ENCODE measurements at places on chromosomes 12 and 14.
A peak's percentile ranks its signal among the peaks of the same experiment; 100 is the strongest.

- DNase-seq: no peak
These were observed 42.1 kb upstream of the STRN3 start for GRCh38 chr14:31068235-31068634.

- DNase-seq: no peak
These were observed 228.5 kb downstream of the VRK1 start for GRCh38 chr14:97025722-97026121.

GRCh38 chr12:78881685-78882084 is 17.1 kb downstream of the SYT1 start:
- DNase-seq: no peak

- DNase-seq: no peak
These were observed 283.2 kb downstream of the NUAK1 start for GRCh38 chr12:105855361-105856047.

DNA sequence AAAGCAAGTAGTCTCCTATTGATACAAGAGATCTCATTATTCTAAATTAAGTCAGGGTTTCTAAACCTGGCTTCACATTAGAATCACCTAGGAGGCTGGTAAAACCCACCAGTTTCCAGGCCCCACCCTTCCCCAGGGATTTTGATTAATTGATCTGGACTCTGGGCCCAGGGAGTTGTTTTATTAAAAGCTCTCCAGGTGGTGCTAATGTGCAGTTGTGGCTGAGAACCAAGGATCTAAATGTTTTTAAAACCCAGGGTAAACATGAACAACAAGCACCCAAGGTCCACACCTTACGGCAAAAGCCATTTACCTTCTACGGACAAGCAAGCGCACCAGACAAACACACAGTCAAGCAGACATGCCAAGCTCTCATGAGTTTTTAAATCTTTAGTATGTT is 73.9 kb downstream of the SLC2A13 start:
- no peak for DNase-seq

DNA sequence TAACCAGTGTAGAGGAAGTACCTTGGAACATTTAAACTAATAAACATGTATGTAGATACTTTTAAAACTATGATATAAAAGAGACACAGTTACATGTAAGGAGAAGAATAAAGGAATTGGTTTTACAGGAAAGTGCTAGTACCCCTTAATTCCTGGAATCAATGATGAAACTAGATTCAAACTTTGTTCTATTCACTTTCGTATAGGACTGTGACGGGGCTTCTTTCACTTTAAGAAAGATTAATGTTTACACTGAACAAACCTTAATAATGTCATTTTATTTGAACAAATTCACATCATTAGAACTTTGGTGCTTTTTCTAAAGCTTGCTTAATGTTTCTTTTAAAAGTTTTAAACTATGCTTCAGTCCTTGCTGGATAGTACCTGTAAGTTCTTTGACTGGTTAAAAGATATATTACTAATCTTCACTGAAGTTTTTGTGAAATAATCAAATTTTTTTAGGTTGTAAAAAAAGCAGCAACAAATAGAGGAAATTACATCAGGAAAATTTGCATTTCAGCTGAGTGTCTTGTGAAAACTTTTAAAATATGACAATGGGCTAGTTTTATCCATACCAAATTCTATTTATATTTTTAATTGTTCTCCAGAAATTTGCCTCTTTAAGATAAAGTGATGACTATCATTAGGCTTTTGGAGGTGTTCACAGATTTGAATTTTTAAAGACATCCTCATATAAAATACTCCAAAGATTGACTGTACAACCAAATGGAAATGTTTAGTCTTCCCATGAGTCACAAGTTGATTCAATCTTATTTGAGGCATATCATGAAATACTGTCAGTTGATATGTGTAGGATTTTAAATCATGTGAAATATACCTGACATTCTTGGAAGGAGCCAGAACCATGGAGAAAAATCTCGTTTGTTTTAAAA is 36.2 kb downstream of the PAPOLA start:
- no peak for DNase-seq

- no peak for DNase-seq
These were observed 64.9 kb downstream of the MIPOL1 start for GRCh38 chr14:37262649-37263048.

- no peak for DNase-seq
These were observed 277.1 kb downstream of the DPF3 start for GRCh38 chr14:72616811-72617210.

GRCh38 chr12:108699955-108700563 is 31.3 kb downstream of the CORO1C start:
- no peak for DNase-seq

DNA sequence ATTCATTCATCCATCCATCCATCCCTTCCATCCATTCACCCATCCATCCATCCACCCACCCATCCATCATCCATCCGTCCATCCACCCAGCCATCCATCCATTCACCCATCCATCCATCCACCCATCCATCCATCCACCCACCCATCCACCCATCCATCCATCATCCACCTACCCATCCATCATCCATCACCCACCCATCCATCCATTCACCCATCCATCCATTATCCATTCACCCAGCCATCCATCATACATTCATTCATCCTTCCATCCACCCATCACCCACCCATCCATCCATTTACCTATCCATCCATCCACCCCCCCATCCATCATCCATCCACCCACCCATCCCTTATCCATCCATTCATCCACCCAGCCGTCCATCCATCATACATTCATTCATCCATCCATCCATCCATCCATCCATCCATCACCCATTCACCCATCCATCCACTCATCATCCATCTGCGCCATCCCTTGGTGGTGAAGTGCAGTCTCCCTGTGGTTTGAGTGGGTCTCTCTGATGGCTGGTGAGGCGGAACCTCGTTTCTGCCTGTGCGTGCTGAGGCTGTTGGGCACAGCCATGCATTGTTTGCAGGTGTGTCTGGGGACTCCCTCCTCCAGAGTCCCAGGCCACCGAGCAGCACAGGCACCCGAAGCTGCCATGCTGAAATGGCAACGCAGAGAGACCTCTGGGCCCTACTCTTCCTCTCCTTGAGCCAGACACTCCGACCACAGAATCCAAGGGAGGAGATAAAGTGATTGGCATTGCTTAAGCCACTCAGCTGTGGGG is 22.7 kb downstream of the NOC4L start:
- no peak for DNase-seq

DNA sequence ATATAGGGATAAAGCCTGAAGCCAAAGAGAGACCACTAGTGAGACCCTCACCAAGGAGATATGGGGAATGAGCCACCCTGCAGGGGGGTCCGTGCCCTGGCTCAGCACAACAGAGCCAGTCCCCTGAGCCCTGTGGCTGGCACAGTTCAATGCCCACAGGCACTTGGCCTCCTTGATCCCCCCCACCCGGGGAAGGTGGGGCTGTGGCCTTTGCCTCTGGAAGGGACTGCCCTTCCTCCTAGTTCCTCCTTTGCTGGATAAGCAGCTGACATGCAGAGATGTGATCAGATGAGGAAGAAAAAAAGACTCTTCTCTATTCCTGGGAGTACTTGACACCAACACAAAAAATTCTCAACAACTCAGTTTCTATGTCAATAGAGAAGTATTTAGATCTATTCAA is 19.9 kb downstream of the TTC7B start:
- DNase-seq: no peak

DNA sequence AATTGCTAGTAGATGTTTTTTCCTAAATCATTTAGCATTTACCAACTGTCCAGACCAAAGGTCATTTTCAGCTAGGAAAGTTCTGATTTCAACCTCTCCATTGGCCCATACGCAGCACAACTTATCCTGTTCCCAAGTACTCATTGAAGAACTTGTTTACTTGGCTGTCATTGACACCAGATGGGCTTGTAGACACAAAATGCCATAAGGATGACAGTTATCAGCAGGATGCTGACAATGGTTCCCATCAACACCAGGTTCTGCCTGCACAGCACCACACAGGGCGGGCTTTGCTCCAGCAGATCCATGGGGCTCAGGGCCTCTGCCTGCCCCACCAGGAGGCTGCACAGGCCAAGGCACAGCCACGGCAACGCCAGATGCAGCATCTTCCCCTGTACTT is 36.5 kb upstream of the TMPRSS12 start:
- DNase-seq: no peak

GRCh38 chr14:100135073-100135472 is 24.4 kb downstream of the DEGS2 start:
- no peak for DNase-seq

DNA sequence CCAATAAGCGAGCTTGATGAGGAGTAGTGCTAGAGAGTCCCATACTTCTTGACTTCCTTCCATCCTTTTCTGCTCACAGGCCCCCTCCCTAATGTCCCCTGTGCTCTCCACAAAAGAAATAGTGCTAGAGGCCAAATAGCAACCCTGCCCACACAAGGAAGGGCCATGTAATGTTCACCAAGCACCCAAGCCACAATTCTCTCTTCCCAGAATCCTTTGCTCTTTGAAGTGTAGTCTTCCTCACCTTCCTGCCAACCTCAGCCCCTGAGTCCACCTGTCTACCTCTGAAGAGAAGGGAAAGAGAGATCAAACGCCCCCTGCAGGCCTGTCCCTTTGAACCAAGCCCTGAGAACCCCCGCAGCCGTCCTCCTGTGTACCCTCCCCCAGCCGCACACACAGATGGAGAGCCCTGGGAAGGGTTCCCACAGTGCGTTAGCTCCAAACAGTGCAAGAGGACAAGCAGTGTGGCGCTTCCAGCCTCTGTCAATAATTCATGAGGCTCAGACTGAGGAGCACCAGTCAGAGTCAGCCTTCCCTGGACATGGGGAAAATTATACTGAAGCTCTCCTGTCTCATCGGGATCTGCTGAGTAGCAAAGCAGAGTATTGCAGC is 1.9 kb upstream of the DHRS4 start:
- no peak for DNase-seq

GRCh38 chr14:96745500-96746051 is 51.6 kb upstream of the VRK1 start:
- no peak for DNase-seq

GRCh38 chr14:54766276-54767138 is 136.1 kb downstream of the GCH1 start:
- DNase-seq: no peak

DNA sequence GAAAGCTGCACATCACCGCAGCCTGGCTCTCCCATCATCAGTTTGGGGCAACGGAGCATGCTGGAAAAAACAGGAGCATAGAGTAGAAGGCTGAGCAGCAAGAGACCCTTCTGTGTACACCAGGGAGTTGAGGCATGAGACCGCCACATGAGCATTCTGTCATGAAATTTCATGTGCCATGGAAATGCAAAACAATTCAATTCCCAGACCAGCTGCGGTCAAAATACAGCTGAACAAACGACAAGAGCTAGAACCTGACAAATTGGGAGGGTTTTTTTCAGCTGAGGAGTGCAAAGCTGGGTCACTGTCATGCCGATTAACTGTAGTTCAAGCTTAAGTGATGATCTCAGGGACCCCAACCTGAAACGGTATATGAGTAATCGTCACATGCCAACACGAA is 37.1 kb downstream of the TMEM30B start:
- no peak for DNase-seq

DNA sequence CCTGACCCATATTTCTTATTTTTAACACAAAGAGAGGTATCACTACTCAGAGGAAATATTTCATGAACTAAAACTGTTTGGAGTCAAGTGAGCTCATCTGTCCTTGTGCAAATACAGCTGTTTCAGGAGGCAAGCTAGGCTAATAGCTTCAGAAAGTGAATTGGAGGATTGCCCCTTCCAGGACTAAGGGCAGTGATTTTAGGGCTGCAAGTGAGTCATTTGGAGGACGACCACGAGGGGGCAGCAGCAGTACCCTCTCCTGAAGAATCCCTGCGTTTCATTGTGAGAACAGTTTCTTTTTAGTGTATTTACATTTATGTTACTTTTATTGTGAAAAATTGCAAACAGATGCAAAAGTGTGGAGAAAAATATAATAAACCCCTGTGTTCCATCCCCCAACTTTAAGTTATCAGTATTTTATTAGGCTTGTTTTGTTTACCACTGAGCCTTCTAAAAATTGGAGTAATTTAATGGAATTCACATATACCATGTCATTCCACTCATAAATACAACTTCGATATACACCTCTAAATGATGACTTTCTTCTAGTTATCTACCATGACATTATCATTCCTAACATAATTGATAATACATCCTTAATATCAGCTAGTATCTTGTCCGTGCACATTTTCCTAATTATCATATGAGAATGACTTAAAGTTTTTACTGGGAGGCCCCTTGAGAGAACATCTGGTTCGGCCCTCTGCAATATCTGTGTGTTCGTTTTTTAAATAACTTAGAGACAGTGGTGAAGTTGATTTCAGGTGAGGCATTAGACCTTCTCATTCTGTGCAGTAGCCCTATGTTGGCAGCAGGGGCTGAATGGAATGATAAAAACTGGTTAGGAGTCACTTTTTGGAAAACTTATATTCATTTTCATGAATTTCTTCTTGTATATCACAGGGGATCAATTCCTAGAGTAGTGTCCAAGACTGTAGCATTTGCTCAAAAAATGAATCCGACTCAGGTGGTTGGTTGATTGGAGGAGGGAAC is 13.7 kb downstream of the FOXJ2 start:
- DNase-seq: peak; percentile 87

DNA sequence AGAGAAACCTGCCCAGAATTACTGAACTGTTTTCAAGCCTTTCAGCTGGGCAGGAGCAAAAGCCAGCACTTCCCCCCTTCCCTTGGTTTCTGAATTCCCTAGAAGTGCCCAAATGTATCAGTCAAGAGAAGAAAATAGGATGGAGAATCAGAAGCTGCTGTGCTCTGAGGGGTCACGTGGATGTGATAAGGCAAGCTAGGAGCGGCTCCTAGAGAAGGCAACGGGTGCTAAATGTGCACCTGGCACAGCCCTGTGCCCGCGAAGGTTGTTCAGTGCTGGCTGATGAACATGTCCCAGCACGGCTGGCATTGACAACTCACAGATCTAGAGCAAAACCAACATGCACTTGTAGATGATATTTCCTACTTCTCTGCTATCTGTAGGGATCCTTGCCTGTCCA is 8.3 kb downstream of the EMG1 start:
- DNase-seq: no peak

GRCh38 chr12:84913129-84913515 is 523 bp upstream of the SLC6A15 start:
- DNase-seq: peak; percentile 23

- DNase-seq: no peak
These were observed 9.2 kb upstream of the INF2 start for GRCh38 chr14:104680056-104680805.

GRCh38 chr14:93263416-93263815 is 56.4 kb downstream of the UBR7 start:
- no peak for DNase-seq

DNA sequence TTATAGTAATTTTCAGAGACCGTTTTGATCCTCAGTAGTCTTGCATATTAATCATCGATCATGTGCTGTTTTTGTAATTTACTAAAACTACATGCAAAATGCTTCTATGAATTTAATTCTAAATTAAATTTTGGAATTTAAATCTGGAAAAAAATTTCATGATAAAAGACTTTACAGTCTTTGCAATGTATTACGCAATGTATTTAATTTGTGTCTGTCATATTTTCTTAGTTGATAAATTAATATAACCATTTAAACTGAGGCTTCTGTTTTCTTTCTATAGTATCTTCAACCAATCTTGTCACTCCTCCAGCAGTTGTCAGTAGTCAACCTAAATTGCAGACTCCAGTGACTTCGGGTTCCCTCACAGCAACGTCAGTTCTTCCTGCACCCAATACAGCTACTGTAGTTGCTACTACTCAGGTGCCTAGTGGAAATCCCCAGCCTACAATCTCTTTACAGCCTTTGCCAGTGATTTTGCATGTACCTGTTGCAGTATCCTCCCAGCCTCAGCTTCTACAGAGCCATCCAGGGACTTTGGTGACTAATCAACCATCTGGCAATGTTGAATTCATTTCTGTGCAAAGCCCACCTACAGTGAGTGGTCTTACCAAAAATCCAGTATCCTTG is 94.8 kb downstream of the ATF7IP start:
- no peak for DNase-seq

- peak; percentile 88 for DNase-seq
These were observed 19.0 kb upstream of the RNASE12 start for GRCh38 chr14:20610002-20610765.

Measured in head of caudate nucleus (tissue), 42 donors.